ENCODE measurements at places on chromosomes 1 and 21. TPM values are rescaled to one million over a fixed set of nuclear protein-coding genes. Genes with fewer than 3 reads are reported as not detected.

ZNF593OS gene
- 2.3 TPM for polyA plus RNA-seq

SPATA21 gene
- 0.30 TPM for polyA plus RNA-seq

OLFML2B gene
- polyA plus RNA-seq, result 85.0 TPM

CHODL gene
- 89.6 TPM for polyA plus RNA-seq

CFHR2 gene
- polyA plus RNA-seq, result not detected

CD164L2 gene
- polyA plus RNA-seq, result not detected

AUNIP gene
- 0.92 TPM for polyA plus RNA-seq

PLA2G2C gene
- polyA plus RNA-seq, result not detected

ADAM30 gene
- not detected for polyA plus RNA-seq

PLEKHN1 gene
- 0.13 TPM for polyA plus RNA-seq

GJC2 gene
- 1.2 TPM for polyA plus RNA-seq

POU2F1 gene
- 6.1 TPM for polyA plus RNA-seq

SYT14 gene
- 1.7 TPM for polyA plus RNA-seq

NES gene
- polyA plus RNA-seq, result 1,095 TPM

MAP3K7CL gene
- polyA plus RNA-seq, result 74.2 TPM

CROCC gene
- polyA plus RNA-seq, result 38.8 TPM

IGSF21 gene
- polyA plus RNA-seq, result 0.48 TPM

ERICH3 gene
- 0.08 TPM for polyA plus RNA-seq

DUSP23 gene
- 10.2 TPM for polyA plus RNA-seq

ARTN gene
- 1.1 TPM for polyA plus RNA-seq

NTRK1 gene
- polyA plus RNA-seq, result 1.1 TPM

IVL gene
- polyA plus RNA-seq, result 0.36 TPM

MTMR11 gene
- 10.0 TPM for polyA plus RNA-seq

NEGR1 gene
- polyA plus RNA-seq, result 18.1 TPM

AXDND1 gene
- not detected for polyA plus RNA-seq

WNT4 gene
- 10.3 TPM for polyA plus RNA-seq

SPRR2B gene
- not detected for polyA plus RNA-seq

FAM3B gene
- polyA plus RNA-seq, result not detected

CLDN17 gene
- not detected for polyA plus RNA-seq

PDE4B gene
- polyA plus RNA-seq, result 18.0 TPM

C4BPA gene
- polyA plus RNA-seq, result 0.17 TPM

RWDD3 gene
- polyA plus RNA-seq, result 27.5 TPM

SLC22A15 gene
- 0.90 TPM for polyA plus RNA-seq

METTL18 gene
- 6.4 TPM for polyA plus RNA-seq

CLCNKB gene
- not detected for polyA plus RNA-seq

SEMA6C gene
- polyA plus RNA-seq, result 120 TPM

LCE1E gene
- not detected for polyA plus RNA-seq

TMEM240 gene
- 4.8 TPM for polyA plus RNA-seq

TRIM46 gene
- 0.40 TPM for polyA plus RNA-seq

RPL5 gene
- 2,343 TPM for polyA plus RNA-seq

LINGO4 gene
- 0.40 TPM for polyA plus RNA-seq
